ENCODE measurements at places on chromosomes 3 and 15. TPM values are rescaled to one million over a fixed set of nuclear protein-coding genes. Genes with fewer than 3 reads are reported as not detected.

SLC28A1 gene
- not detected for total RNA-seq

AADACL2 gene
- total RNA-seq: not detected

PRR20G gene
- not detected for total RNA-seq

SLC38A3 gene
- 44.7 TPM for total RNA-seq

SLC2A2 gene
- 1.5 TPM for total RNA-seq

SV2B gene
- 19.9 TPM for total RNA-seq

ALS2CL gene
- 3.7 TPM for total RNA-seq

FGF7 gene
- 0.24 TPM for total RNA-seq

PTPRG gene
- total RNA-seq: 44.3 TPM

CKMT1A gene
- 4.0 TPM for total RNA-seq

STRIT1 gene
- not detected for total RNA-seq

CLEC3B gene
- not detected for total RNA-seq

IDH2 gene
- 164 TPM for total RNA-seq

CSTA gene
- not detected for total RNA-seq

ACTRT3 gene
- total RNA-seq: 2.6 TPM

KLHL6 gene
- 0.12 TPM for total RNA-seq

CPN2 gene
- total RNA-seq: not detected

MAP6D1 gene
- total RNA-seq: 2.4 TPM

GMNC gene
- total RNA-seq: not detected

WDR5B gene
- 7.5 TPM for total RNA-seq

HRG gene
- not detected for total RNA-seq

RHOV gene
- 4.4 TPM for total RNA-seq

CAPN3 gene
- 3.7 TPM for total RNA-seq

KNL1 gene
- 11.7 TPM for total RNA-seq

GPR149 gene
- total RNA-seq: not detected

TUSC7 gene
- total RNA-seq: not detected

SCG5 gene
- 18.2 TPM for total RNA-seq

PIERCE2 gene
- 4.7 TPM for total RNA-seq

DPPA2 gene
- 0.69 TPM for total RNA-seq

NANOGP8 gene
- total RNA-seq: 0.36 TPM

GOLGA8M gene
- total RNA-seq: not detected

CLDN16 gene
- total RNA-seq: 0.31 TPM

ATP11B gene
- total RNA-seq: 127 TPM

Data from progenitor cell of endocrine pancreas (in vitro differentiated cells).